ENCODE measurements at places on chromosomes 16 and 17. TPM values are rescaled to one million over a fixed set of nuclear protein-coding genes. Genes with fewer than 3 reads are reported as not detected.

DNA sequence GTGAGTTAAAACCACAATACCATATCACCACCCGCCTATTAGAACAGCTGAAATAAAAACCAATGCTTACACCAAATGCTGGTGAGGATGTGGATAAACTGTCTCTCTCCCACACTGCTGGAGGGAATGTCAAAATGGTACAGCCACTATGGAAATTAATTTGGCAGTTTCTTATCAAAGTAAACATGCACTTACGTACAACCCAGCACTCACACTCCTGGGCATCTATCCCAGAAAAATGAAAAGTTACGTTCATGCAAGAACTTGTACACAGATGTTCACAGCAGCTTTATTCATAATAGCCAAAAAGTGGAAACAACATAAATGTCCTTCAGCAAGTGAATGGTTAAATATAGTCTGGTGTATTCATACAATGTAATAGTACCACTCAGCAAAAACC, 173.2 kb upstream of the MYOCD start:
- no peak for DNase-seq

Gene PDILT
- total RNA-seq: not detected

Gene CES5A
- total RNA-seq: not detected

Gene SLC6A4
- 289 TPM for total RNA-seq

Gene USP6
- 0.24 TPM for total RNA-seq

Measured in upper lobe of left lung (tissue), 6 donors.